ENCODE measurements at places on chromosomes 7 and 10.
A peak's percentile ranks its signal among the peaks of the same experiment; 100 is the strongest.

- DNase-seq = no peak
Measured at GRCh38 chr7:150962553-150963399, 15.3 kb downstream of the KCNH2 start.

- DNase-seq = no peak
Measured at GRCh38 chr7:137880432-137880831, 33.7 kb upstream of the DGKI start.

- no peak for DNase-seq
Measured at GRCh38 chr10:98030991-98031431, 590 bp upstream of the CRTAC1 start.

GRCh38 chr7:15905251-15906040 lies 219.0 kb upstream of the MEOX2 start:
- no peak for DNase-seq

- DNase-seq = no peak
Measured at GRCh38 chr10:79179957-79180309, 111.2 kb downstream of the ZMIZ1 start.

DNA sequence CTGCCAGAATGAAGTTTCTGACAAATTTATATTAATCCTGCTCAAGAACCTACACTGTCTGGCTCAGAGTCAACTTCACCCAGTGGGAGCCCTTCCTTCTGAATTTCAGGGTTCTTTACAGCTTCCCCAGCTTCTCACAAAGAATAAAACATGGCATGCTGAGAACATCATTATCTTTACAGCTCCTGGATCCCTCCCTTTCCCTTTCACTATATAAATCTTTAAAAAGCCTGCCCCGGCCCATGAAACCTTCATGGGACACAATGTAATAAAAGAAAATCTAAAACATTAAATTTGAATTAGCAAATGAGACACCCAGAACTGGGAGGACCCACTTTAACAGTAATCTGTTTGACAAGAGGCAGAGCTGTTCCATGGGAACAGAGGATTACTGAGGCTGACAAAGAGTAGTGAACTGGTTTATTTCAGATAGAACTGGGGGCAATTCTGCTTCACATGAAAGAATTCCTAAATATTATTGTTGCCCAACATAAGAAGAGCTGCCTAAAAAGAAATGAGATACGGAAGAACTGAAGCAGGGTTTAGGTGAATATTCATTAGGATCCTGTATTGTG lies 222.8 kb downstream of the THSD7A start:
- DNase-seq = no peak

DNA sequence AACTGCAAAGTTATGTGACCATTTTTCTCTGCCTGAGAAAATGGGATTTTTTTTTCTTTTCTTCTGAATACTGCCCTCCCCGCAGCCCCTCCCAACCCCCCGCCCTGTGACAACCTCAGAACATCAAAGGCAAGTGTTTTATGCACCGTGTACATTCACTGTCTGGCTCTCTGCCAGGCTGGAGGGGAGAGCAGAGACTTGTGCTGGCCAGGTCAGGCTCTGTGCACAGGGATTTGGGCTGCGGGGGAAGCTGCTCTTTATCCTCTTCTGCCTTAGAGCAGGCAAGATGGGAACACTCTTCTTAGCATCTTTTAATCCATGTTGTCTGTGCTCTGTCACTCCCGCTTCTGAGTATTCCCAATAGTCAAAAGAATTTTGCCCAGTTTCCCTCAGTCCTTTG lies 195.1 kb downstream of the CCSER2 start:
- DNase-seq = no peak

- no peak for DNase-seq
Measured at GRCh38 chr7:115116773-115117715, 195.2 kb downstream of the MDFIC start.

GRCh38 chr10:49369216-49370162 lies 26.4 kb downstream of the DRGX start:
- no peak for DNase-seq

- DNase-seq = no peak
Measured at GRCh38 chr10:65501259-65501658, 1424.6 kb upstream of the LRRTM3 start.

- DNase-seq = no peak
Measured at GRCh38 chr7:85074-85882, 107.1 kb upstream of the FAM20C start.

GRCh38 chr7:92228742-92229141 lies 17.0 kb downstream of the KRIT1 start:
- DNase-seq = no peak

- no peak for DNase-seq
Measured at GRCh38 chr10:109911903-109912302, 11.4 kb downstream of the XPNPEP1 start.

- DNase-seq = no peak
Measured at GRCh38 chr7:28547115-28547514, 134.8 kb downstream of the CREB5 start.

- DNase-seq = no peak
Measured at GRCh38 chr7:107233-107632, 85.1 kb upstream of the FAM20C start.

DNA sequence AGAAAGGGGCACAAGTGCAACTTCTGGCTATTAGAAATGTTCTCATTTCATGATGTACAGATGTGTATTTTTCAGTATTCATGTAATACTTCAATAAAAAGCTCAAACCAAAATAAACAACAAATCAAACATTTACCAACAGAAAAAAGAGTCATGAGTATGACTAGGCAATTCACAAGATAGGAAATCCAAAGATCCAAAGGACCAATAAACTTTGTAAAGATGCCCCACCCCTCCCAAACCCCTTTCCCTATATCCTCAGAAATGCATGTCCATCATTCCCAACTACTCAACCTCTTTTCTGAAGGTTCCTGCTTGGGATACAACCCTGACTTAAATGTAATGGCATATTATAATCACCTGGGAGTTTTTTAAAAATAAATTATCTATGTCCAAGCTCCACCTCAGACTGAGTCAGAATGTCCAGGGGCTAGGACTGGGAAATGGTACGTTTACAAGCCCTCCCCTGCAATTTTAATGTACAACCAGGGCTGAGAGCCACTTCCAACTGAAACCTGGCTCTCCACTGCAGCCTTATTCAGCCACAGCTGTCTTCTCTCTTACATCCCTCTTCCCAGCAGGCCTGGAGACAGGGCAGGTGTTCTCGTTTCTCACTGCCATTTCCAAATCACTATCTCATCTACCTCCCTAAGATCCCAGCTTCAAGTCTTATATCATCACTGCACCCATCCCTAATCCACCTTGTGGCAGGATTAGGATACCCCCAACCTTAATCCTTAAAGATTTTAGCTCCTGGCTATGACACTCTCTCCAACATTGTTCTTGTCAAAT lies 36.5 kb downstream of the COA1 start:
- no peak for DNase-seq

DNA sequence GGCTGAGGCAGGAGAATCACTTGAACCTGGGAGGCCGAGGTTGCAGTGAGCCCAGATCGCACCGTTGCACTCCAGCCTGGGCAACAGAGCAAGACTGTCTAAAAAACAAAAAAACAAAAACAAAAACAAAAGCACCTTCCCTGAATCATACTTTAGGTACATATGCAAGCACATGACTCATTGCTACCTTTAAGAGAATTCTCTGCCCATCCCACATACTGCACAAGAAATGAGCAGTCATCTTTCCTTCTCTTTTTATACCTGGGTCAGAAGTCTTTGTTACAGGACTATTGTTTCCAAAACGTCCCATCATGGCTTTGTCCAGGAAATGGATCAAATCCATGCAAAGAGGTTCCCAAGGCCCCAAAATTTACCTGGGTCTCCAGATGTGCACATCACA lies 21.5 kb upstream of the AKR1B10 start:
- DNase-seq = no peak

DNA sequence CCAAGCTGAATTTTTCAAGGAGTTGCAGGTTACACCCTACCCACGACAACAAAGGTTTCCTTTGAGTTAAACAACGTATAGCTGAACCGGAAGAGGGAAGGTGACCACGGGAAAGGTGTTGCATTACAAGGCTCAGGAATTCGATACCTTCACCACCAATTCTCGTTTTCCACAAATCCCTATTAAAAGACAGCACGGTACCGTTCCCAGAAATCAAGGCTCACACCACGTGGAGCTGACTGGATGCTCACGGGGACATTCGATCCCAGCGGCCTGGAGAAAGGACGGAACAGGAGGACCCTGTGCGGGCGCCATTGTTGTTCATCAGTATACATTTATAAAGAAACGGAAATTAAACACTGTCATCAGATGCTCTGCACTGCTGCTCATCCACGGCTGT lies 56.4 kb downstream of the CTBP2 start:
- no peak for DNase-seq

DNA sequence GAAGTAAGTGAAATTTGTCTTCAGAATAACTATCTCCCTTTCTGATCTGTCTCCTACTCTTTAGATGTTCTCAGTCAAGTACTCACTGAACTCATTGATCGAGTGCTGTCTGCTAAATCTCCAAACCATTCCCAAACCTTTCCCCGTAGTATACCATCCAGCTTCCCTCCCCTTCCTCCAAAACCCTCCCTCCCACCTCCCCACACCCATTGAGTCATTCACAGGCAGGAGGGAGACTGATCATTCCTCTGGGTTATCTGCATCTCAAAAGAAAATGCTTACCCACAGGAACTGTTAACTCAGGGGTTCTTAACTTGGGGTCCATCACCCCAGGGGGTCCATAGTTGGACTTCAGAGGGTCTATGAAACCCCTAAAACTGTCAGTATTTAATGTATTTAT lies 37.4 kb downstream of the GOT1 start:
- DNase-seq = no peak

- DNase-seq = no peak
Measured at GRCh38 chr10:3570131-3570729, 214.8 kb downstream of the KLF6 start.

DNA sequence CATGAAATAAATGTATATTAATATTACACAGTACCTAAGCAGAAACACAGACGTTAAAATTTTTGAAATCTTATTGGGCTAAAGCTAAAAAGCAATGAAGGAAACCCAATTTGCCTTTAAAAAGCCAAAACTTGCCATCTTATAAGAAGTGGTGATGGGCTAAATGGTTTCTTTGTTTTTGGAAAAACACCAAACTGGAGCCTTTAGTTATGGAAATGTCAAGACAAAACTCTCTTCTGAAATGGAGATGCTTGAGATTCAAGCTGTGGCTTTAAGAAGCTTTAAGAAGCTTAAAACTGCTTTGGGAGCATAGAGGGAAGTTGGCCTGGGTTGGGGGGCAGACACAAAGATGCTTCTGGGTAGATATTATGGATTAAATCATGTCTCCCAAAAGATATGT lies 277.0 kb downstream of the GFRA1 start:
- no peak for DNase-seq

DNA sequence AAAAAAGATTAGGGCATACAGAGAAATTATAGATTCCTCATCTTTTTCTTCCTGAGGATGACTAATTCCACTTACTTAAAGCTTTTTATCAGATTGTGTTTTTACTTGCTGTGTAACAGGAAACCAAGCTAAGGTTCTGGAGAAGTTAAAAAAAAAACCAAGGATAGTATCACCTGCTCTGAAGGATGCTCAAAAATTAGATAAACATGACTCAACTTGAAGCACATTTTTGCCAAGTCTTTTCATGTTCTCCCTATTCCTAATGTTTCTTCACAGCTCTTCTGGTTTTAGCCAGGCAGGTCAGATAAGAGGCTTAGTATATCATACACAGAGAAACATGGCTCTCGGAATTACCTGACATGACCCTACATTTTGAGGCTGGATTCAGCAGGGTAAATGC lies 90.3 kb downstream of the CPEB3 start:
- DNase-seq = no peak

DNA sequence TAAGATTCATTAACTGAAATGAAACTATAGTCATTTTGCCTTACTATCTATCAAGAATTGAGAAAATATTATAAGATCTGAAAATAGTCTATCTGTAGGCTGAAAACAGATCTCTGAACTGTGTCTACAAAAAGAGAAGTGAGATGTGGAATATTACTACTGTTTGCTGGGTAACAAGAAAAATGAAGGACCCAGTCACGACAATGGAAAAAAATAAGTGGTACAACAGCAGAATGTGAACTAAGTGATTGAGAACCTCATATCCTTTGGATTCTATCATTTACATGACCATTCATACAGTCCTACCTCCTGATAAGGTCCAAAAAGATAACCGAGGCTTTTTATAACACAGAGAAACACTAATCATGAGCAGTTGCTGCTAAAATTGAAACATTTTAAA lies 94.3 kb downstream of the UBE2H start:
- DNase-seq = no peak

GRCh38 chr7:25988640-25989039 lies 163.4 kb upstream of the NFE2L3 start:
- no peak for DNase-seq

DNA sequence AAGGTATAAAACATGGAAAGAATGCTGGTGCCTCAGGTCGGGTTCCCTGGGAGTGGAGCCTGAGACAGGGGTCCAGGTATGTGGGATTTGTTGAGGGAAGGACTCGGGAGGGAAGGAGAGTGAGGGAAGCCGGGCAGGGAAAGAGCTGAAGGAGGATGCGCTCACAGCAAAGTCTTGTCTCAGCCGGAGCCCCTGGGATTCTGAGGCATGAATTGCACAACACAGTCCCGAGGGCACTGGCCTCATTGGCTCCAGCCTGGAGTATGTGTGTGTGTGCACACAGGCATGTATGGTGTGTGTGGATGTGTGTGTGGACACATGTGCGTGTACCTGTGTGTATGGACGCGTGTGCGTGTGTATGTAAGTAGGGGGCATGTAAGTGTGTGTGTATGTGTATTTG lies 87.4 kb downstream of the WDFY4 start:
- no peak for DNase-seq

GRCh38 chr7:29359482-29360093 lies 165.0 kb downstream of the CHN2 start:
- no peak for DNase-seq

- DNase-seq = no peak
Measured at GRCh38 chr7:91165006-91165845, 99.0 kb upstream of the FZD1 start.

DNA sequence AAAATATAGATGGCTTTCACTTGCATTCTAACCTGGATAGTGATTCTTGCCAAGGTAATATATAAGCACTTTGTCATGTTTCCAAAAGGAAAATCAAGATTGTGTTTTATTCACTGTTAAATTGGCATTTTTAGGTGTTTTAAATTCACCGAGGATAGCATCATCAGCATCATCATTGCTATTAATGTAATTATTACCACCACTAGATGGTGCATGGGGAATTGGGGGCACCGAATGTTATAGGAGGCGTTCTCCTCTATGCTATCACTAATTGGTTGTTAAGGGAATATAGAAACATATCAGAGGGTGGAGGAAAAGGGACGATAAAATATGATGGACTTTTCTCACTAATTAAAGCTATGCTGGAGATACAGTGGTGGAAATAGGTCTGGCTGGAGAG lies 95.5 kb downstream of the CELF2 start:
- DNase-seq = peak; percentile 3

GRCh38 chr7:6299774-6300173 lies 27.4 kb upstream of the CYTH3 start:
- no peak for DNase-seq

- DNase-seq = no peak
Measured at GRCh38 chr10:21518149-21518640, 7.3 kb downstream of the SKIDA1 start.

- no peak for DNase-seq
Measured at GRCh38 chr7:7959979-7960670, 8.5 kb upstream of the GLCCI1 start.
